GM06990 (cell line): ENCODE measurements at places on chromosomes 7 and 10.
A peak's percentile ranks its signal among the peaks of the same experiment; 100 is the strongest.

DNA sequence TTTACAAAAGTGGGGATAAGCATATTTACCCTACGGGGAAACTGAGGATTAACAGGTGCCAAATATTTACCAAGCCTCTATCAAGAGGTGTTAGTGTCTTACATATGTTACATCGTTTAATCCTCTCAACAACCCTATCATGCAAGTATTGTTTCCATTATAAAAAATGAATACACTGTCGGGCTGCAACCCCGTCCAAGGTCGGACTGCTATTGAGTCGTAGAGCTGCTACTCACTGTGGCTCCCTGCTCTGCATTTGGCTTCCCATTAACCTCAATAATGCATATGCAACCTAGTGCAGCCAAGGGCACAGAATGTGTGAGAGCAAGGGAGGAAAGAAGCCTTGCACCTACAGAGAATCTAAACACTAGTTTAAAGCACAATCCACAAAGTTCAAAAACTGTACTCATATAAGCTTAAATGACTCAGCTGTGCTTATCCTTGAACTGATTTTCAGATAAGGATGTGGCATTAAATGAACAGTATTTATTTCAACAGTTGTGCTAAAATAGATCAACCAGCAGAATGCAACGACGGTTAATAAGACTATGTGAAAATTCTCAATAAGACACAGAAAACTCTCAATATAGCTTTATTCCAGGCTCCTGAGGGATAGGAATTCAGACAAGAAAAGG lies 49.9 kb downstream of the UBE2H start:
- DNase-seq, result no peak

- no peak for DNase-seq
Measured at GRCh38 chr10:101094121-101094879, 32.5 kb downstream of the KAZALD1 start.

DNA sequence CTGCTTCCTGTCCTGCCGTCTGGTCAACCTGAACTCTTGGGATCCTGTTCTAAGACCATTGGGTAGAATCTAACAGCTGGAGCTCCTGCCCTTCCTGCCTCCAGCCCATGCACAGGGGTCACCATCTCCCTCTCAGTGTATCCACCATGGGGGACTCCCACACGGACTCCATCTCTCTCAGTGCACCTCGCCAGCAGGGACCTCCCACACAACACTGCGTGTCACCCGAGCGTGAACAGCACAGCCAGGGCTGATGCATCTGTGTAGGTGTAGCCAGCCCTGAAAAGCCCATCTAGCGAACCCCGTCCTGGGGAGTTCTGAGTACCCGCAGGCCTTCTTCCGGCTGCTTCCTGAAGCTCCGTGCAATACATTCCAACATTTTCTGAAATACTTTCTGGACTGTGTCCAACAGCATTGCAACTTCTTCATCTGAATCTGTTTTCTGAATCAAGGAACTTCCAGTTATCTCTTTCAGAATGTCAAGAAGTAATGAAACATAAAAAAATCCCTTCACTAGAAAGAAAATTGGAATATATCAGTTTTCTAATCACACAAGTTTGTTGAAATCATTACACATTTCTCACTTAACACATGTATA lies 52.5 kb downstream of the NCAPG2 start:
- DNase-seq, result no peak

- peak; percentile 77 for DNase-seq
Measured at GRCh38 chr7:28509251-28510025, 97.1 kb downstream of the CREB5 start.

- no peak for DNase-seq
Measured at GRCh38 chr10:79081353-79082034, 12.7 kb downstream of the ZMIZ1 start.

GRCh38 chr10:89314676-89315075 lies 12.8 kb downstream of the IFIT2 start:
- no peak for DNase-seq

GRCh38 chr10:28246023-28246422 lies 56.8 kb downstream of the MPP7 start:
- DNase-seq, result no peak

DNA sequence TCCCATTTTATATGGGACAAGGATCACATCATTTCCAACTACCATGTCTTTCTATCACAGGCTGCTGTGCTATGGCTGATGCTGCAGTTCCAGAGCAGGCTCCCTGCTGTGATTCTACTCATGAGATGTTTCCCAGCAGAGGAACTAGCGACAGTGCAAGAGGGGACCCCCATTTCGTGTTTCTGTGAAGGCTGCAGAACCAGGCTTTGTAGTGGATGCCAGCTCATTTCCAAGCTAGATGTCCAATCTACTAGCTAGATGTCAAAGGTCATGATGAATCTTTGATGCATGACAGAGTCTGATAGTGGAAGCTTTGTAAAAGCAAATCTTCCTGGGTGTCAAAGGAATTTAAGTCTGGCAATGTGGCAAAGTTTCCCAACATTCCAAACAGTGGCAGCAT lies 21.2 kb upstream of the MYO3A start:
- no peak for DNase-seq

- DNase-seq, result no peak
Measured at GRCh38 chr10:94310369-94310768, 52.4 kb downstream of the NOC3L start.

- DNase-seq, result no peak
Measured at GRCh38 chr7:22156205-22156604, 200.7 kb downstream of the RAPGEF5 start.

- no peak for DNase-seq
Measured at GRCh38 chr10:79215531-79215930, 131.7 kb upstream of the PPIF start.

GRCh38 chr7:86339051-86339450 lies 304.7 kb upstream of the GRM3 start:
- no peak for DNase-seq

GRCh38 chr10:72321248-72322029 lies 33.3 kb downstream of the DNAJB12 start:
- no peak for DNase-seq

GRCh38 chr7:106246902-106247711 lies 37.7 kb downstream of the NAMPT start:
- DNase-seq, result no peak

GRCh38 chr7:2403718-2404648 lies 572 bp downstream of the CHST12 start:
- DNase-seq, result no peak

- no peak for DNase-seq
Measured at GRCh38 chr7:4248295-4248694, 433.8 kb upstream of the FOXK1 start.

DNA sequence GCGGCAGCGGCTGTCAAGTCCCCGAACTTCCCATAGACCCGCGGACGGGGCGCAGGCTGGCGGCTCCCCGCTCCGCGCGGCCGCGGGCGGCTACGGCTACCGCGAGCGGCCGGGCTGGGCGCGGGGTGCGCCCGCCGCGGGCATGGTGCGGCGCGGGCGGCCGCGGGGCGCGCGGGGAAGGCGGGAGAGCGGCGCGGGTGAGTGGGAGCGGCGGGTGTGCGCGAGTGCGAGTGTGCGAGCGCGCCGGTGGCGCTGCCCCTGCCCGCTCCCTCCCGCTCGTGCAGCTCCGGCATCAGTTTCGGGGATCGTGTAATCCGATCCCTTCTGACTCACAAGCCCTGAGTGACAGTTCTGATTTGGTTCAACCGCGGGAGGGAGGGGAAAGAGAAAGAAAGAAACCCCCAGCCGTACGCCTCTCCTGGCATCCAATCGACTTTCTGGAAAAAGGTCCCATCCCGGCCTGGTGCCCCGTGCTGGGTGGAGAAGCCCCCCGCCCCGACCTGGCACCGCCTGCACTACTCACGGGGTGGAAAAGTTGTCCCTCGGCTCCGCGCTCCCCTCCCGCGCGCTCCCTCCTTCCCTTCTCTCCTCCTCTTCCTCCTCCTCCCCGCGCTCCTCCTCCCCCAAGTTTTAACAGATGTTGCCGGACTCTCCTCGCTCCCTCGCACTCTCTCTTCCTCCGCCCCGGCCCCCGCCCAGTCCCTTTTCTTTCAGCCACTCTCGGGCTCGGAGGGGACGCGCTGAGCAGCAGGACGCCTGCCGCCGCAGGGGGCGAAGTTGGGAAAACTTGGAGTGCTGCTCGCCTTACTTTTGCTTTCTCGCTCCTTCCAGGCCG lies at the start of gene GLI3:
Gene GLI3 (minus strand): TSS at position 234 of the 835 bp plus-strand sequence. CDS start 13,956 bp downstream, outside the sequence.
- peak; percentile 30 for DNase-seq

DNA sequence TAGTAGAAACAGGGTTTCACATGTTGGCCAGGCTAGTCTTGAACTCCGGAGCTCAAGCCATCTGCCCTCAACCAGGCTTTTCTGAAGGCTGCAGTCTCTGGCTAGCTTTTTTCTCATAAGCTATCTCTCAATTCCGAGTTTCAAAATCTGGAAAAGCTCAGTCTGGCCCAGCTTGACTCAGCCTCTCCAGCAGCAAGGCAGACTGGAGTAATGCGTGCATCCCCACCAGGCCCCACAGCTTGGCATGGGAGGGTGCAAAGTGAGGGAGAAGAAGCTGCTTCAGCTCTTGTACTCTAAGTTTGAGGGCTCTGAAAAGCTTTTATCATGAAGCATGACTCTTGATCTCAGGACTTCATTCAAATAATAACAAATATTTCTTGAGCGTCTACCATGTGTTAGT lies 4.8 kb downstream of the DHTKD1 start:
- DNase-seq, result peak; percentile 24

DNA sequence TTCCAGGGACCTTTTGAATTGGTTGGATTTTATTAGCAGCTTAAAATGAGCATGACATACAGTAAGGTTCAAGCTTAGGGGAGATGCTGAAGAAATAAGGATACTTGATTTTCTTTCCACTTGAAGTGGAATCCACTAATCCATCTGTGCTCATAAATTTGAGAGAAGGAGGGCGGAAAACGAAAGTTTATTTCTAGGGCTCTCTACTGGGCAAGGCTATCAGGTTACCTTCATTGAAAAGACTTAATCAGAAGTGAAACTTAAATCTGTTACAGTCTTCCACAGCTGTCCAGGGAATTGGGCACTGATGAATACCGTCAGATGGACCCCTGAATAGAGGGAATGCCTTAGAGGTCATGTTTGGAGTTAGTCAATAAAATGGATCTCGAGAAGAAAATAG lies 21.8 kb downstream of the AUTS2 start:
- no peak for DNase-seq

DNA sequence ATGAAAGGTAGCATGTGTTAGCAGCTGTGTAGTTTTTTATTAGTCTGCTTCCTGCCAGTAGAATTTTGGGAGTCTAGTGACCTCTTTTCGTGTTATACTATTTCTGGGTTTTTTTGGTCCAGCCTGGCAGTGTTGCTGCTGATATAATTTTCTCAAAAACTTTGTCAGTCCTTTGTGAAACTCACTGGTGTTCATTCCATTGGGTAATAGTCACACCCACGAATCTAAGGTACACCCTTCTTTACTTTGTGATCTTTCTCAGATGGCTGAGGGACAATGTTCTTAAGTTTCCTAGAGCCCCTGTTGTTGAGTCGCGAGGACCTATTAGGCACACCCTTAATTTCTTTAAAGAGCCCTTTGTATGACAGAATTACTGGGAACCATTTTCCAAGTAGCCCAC lies 52.3 kb downstream of the TPST1 start:
- no peak for DNase-seq
